ENCODE measurements at places on chromosomes 6 and 20.

DNA sequence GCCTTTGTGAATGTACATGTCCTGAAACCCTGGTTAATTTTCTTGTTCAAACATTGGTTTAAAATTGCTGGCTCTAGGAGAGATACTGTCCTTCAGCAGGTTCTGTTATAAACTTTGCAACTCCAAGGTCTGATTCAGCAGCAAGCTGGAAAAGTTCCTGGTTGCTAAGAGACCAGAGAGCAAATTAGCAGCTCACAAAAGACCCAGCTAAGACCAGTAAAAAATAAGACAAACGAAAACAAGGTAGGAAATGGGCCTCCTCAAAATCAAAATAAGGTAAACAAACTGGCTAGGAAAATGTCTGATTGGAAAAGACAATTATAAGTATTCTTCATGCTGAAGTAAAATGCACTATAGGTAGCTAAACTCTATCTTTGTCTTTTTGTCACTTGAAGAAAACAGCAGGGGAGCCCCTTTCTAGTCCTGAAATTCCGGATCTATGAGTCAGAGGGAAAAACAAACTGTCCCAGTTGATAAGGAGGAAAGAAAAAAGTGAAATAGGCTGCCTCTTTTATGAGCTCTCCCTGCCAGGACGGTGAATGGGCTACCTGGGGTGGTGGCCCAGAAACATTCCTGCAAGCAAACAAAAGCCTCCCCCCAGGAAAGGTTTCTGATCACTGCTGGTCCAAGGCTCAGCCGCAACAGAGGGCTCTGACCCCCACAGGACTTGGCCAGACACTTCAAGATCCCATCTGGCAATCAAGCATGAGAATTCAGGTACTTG is 41.6 kb downstream of the UNC5CL start:
- no peak for DNase-seq

DNA sequence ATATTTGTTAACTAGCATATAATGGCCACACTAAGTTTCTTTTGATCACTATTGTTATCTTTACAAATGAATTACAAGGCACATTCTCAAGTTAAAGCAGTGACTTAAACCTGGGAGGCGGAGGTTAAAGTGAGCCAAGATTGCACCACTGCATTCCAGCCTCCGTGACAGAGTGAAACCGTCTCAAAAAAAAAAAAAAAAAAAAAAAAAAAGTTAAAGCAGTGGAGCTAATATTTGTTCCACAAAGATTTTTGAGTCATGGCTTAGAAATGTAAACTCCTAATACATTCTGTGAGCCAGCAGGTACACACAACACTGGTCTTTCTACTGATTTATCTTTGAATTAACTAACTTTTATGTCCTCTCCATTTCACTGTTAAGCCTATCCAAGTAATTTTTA is 221.7 kb upstream of the HTR1E start:
- no peak for DNase-seq

- no peak for DNase-seq
Measured at GRCh38 chr20:63095718-63096654, 89.2 kb upstream of the BHLHE23 start.

GRCh38 chr6:138593124-138593877 is 94.0 kb upstream of the NHSL1 start:
- no peak for DNase-seq

DNA sequence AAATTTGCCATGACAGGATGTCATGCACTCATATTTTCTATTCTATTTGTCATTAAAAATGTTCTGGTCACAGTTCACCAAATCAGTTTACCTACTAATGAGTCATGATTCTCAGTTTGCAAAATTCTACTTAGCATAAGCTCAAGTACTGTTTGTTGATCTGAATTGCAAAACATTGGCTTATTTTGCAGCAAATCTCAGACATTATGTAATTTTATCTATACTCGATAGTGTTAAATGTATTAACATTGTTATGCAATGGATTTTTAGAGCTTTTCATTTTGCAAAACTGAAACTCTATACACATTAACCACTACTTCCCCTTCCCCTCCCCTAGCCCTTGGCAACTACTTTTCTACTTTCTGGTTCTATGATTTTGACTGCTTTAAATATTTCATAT is 213.8 kb upstream of the ZFP64 start:
- DNase-seq, result no peak

- DNase-seq, result peak; percentile 17
Measured at GRCh38 chr6:31058128-31058894, 48.0 kb downstream of the MUC22 start.

GRCh38 chr6:163900570-163900969 is 486.1 kb downstream of the QKI start:
- DNase-seq, result no peak

DNA sequence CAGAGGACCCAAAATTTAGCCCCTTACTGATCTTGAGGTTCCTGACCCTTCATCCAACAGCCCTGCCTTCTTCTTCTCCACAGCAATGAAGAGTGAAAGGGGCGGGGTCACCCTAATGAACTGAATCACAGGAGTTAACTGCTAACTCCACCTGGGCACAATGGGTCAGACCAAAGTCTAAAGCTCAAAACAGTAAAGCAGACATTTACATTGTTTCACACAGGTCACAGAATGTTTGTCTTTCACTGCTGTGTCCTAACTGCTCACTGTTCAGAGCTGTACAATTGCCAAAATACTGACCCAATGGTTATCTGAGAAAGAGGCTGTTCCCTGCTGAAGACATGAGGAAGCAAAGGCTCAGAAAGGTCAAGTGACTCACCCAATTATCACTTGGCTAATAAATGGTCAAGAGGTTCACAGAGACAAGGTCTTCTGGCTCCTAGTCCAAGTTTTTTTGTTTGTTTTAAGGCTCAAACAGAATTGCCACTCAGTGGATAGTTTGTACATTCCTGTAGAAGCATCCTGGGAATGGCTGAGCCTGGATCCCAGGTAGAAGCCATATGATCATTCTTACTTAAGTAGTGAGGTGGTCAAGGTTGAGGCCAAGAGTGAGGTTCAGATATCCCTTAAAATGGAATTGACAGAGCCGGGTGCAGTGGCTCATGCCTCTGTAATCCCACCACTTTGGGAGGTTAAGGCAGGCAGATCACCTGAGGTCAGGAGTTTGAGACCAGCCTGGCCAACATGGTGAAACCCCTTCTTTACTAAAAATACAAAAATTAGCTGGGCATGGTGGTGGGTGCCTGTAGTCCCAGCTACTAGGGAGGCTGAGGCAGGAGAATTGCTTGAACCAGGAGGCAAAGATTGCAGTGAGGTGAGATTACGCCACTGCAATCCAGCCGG is 35.1 kb upstream of the FAM83C start:
- no peak for DNase-seq

DNA sequence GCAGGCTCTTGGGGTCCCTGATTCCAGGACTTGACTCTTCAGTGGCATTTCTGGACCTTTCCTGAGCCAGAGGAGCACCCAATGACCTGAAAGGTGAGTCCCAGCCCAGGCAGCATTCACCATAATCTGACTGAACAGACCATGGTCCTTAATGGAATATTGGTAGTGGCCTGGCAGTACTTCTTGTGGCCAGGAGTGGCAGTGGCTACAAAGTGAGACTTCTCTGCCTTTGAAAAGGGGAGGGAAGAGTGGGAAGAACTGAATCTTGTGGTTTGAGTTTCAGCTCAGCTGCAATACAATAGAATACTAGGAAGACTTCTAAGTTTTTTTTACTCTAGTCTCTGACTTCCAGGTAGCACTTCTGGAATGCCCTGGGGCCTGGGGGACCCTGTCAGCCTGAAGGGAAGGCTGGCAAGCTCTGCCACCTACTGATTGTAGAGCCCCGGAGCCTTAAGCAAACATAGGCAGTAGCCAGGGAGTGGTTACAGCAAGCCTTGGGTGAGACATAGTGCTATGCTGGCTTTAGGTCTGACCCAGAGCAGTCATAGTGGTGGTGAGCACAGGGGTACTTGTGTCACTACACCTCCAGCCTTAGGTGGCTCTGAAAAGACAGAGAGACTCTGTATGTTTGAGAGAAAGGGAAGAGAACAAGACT is 674.2 kb upstream of the MANEA start:
- no peak for DNase-seq

DNA sequence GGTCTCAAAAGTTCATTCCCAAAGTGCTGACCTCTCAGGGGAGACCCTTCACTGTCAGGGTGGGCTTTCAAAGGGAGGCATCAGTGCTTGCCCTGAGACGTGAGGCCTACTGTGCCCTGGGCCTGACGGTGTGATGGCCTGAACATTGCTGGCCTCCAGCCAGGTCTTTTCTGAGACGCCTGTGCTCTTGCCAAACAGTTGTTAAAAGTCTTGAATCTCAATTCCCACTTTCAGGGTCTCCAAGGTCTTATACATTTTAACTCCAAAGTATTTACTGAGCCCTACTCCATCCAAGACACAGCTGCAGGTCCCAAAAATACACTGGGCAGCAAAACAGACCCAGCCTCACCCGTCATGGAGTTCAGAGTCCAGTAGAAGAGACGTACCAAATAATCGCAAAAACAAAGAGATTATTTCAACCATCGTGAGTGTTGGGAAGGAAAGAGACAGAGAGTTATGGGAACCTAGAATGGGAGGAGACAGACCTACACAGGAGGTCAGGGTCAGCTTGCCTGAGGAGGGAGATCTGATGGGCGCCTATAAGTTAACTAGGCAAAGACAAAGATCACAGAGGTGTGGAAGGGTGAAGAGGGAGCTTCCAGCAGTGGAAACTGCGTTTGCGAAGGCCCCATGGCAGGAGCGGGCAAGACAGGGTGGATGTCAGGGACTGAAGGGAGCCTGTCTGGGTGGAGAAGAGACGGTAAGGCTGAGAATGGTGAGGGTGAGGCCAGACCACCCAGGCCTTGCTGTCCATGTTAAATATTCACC is 446.3 kb downstream of the PREX1 start:
- DNase-seq, result no peak

DNA sequence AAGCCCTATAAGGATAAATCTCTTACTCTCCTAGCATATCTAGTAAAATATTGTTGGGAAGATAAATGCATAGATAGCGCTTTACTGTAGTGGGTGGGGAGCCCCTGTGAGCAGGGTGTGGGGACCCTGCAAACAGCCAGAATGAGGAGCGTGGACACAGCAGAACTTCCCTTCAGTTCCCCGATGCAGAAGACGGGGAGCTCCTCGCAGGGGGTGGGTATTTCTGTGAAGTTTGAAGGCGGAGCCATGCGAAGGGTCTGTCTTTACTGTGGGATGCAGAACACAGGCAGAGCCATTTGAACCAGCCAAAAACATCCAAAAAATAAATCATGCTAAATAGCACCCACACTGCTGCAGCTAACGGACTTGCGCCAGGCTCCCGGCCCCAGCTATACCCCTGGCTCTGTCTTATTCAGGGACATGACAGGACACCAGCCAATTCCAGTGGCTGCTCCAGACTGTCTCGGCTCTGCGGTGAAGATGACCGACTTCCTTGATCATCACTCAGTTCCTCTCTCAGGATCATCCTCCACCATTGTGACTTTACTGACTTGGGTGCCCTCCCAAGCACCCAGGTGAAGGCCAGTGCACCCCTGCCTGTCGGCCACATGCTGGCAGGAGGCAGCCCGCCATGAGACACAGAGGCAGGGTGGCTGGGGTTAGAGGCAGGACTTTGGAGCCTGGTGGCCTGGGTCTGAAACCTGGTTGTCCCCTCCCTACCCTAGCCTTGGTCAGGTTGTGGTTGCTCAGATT is 134.5 kb downstream of the SMOC2 start:
- no peak for DNase-seq

- DNase-seq, result no peak
Measured at GRCh38 chr6:19833947-19834346, 3.2 kb upstream of the ID4 start.

DNA sequence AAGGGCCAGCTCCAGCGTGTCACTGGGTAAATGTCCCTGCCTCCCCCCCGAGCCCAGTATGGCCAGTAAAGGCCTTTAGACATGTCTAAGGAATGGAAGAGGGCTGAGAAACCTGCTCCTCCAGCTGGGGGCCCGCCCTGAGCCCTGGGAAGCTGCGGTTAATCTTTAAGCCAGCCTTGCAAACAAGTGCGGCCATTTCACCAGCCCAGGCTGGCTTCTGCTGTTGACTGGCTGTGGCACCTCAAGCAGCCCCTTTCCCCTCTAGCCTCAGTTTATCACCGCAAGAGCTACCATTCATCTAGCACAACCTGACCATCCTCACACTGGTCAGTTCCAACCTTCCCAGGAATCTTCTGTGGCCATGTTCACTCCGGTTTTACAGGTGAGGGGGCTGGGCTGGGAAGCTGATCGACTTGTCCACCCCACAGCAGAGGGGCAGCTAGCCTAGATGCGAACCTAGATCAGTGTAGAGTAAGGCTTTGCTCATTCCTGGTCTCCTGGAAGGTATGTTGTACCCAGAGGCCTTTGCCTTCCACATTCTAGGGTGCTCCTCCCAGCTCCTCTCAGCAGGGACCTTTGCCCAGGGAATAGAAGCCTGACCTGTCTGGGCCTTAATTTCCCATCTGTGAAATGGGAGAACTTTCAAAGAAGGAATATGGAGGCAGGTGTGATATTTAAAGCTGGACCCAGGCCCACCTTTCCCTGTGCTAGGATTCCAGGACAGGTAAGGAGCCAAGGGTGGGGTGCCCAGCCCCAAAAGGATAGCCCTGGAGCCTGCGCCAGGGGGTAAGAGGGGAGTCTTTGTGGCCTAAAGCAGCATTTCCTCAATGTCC is 1.2 kb upstream of the SRC start:
- DNase-seq, result no peak

DNA sequence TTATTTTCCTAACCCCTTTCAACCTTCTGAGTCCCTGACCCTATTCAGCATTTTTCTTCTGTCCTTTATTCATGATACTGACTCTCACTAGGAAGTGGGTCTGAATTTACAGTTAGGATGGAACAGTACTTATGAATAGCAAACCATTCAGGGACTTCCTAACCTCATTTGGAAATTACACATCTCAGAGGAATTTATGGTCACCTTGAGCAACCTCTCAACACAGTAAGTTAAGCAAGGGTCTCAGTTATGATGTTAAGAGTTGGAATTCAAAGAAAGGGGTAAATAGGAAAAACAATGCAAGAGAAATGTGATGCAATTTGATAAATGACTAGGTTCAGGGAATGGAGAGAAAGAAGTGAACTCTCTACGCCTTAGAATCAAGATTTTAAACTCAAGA is 97.3 kb downstream of the GPR6 start:
- DNase-seq, result no peak

All from NCI-H2081 (cell line).